Substantia nigra (tissue), 51 donors: ENCODE measurements at places on chromosomes 7 and 10.

- DNase-seq, result no peak
These were observed 103.6 kb downstream of the ARHGAP22 start for GRCh38 chr10:48501226-48501625.

DNA sequence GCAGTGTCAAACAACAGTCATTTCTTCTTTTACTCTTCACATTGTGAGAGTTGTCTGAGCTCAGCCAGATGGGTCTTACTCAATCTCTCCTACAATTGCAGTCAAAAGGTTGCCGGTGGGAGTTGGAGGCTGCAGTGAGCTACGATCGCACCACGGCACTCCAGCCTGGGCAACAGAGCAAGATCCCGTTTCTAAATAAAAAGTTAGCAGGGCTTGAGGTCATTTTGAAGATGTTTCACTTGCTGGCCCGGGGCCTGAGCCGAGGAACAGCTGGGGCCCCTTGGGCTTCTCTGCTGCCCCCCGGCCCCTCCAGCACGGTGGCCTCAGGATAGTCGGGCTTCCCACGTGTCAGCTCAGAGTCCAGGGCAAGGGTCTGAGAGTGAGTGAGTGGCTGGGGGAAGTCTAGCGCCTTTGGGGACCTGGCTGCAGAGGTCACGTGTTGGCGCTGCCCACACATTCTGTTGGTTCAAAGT is 40.4 kb downstream of the GTF2IRD1 start:
- DNase-seq, result no peak

DNA sequence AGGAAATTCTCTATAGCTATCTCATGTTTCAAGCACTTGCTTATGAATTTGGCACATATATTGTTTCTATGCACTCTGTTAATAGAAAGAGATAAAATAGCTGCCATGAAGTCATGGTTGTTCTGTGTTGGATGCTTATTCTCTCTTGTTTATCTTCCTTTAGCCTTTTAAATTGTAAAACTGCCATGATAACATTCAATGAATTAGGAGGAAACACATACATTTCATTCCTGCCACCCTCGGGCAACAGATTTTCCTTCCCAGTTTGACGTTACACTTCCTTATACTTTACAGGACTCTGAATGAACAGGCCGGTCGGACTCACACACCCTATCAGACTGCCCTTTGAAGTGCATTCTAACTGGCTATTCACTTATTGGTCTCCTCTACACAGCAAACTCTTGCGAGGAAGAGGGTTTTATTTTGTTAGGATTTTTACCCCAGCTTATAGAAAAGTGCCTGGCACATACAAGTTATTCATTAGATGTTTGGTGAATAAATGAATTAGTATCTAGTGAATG is 65.7 kb upstream of the FERD3L start:
- DNase-seq, result no peak

DNA sequence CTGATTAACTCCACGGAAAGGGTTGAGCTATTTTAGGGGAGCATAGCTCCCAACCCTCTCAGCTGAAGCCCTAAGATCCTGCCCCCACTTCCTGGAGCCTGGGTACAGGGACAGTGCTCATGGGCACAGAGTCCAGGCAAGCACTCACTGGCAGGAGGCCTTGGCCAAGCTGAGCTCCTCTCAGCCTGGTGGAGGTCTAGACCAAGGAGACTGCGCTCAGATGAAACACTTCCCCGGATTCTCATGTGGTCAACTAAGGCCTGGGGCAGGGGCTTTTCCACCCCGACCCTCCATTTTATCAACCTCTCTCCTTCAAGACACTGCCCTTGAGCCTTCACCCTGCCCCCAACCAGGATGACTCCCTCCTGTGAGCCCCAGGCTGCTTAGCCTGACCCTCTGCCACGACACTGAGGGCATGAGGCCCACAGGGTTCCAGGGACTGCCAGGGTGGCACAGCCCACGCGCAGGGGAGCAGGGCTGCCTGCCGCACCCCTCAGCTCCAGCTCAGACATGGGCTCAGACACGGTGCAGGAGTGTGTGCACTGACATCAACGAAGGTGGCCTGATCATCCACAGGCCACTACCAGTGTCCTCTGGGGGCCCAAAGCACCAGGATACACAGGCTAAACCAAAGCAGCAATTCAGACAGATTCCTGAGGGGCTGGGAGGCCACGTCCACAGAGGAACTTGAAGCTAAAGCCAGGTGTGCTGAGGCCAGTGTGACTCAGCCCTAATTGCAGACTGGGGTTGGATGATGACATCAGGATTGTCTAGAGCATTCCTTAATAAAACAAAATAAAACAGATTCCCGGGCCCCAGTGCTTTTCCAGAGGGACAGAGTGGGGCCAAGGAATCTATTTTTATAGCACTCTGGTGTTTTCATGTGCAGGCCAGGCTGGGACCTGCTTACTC is 18.8 kb downstream of the CHAT start:
- DNase-seq, result no peak

DNA sequence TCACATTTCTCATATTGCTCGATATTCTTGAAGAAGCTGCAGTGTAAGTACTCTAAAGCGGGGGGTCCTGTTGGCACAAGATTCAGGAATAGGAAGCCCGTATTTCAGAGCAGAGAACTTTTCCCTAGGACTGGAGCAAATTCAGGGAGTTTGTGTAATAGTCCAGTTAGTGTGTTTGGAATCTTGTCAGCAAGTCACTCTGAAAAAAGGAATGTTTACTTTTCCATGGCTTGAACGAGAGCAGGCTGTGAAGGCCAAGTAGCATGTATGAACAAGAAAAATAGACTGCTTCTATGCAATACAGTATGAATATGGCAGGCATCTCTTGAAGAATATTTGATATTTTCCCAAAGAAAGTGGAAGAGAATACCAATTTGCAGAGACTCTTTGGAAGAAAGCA is 39.8 kb downstream of the CDC123 start:
- no peak for DNase-seq

- DNase-seq, result no peak
These were observed 18.4 kb upstream of the CCDC71L start for GRCh38 chr7:106679153-106679931.

GRCh38 chr10:78462176-78462575 is 428.5 kb downstream of the RPS24 start:
- DNase-seq, result no peak

- DNase-seq, result no peak
These were observed 23.3 kb downstream of the AQP1 start for GRCh38 chr7:30934732-30935568.

- no peak for DNase-seq
These were observed 49.2 kb upstream of the ELFN1 start for GRCh38 chr7:1620835-1621234.

- DNase-seq, result no peak
These were observed 3.7 kb downstream of the TRAPPC14 start for GRCh38 chr7:100154651-100155491.
